Activated CD4-positive, alpha-beta T cell treated with anti-CD3 and anti-CD28 coated beads, Interleukin-2, amount 10 ng/mL, durations not matched to agents 7 days and 5 days (primary cell): ENCODE measurements at places on chromosomes 11 and 22.

DNA sequence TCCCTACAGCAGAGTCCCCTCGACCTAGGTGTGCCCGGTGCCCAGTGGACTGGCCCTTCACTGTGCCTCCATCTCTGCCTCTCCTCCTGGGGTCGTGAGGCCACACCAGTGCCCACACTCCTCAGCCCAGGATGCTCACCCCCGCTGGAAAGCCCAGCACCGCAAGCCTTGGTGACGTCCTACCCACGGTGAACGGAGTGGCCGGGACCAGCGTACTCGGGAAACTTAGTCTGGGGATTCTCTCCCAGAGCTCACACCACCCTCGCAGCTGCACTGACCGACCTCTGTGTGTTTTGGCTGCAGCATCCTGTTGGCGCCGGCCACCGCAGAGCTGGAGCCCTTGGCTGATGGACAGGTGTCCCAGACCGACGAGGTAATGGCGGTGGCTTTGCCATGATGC, 35.5 kb upstream of the KRTAP5-7 start:
- DNase-seq = no peak

DNA sequence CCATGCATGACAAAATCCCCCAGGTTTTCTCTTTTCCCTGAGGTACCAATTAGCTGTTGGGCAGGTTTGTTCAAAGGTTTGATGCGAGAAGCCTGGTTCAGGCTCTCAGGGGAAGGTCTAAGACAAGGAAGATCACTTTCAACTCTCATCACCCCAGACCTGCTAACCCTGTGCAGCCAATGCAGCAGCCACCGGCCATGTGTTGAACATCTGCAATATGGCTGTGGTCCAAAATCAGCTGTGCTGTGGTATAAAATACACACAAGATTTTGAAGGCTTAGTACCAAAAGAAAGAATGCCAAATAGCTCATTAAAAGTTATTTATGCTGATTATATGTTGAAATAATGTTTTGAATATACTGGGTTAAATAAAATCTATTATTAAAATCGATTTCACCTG, 58.5 kb downstream of the SMCO4 start:
- DNase-seq = no peak

DNA sequence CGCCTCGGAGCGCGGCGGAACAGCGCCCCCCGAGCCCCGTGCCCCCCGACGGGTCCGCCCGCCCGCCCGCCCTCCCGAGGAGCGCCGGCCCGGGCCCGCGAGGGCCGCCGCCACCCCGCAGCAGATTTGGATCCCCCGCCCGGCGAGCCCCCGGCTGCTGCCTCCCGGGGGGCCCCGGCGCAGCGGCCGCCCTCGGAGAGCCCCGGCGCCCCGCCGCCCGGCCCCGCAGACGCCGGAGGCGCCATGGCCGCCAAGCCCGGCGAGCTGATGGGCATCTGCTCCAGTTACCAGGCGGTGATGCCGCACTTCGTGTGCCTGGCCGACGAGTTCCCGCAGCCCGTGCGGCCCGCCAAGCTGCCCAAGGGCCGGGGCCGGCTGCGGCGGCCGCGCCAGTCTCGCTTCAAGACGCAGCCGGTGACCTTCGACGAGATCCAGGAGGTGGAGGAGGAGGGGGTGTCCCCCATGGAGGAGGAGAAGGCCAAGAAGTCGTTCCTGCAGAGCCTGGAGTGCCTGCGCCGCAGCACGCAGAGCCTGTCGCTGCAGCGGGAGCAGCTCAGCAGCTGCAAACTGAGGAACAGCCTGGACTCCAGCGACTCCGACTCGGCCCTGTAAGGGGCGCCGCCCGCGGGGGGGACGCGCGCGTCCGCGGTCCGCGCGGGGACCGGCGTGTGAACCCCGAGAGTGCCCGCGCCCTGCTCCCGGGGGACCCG, 380 bp downstream of the C11orf96 start:
- no peak for DNase-seq

- no peak for DNase-seq
These were observed 12.5 kb downstream of the NNMT start for GRCh38 chr11:114308689-114309089.

- no peak for DNase-seq
These were observed 2.1 kb downstream of the NECTIN1 start for GRCh38 chr11:119726585-119727522.

DNA sequence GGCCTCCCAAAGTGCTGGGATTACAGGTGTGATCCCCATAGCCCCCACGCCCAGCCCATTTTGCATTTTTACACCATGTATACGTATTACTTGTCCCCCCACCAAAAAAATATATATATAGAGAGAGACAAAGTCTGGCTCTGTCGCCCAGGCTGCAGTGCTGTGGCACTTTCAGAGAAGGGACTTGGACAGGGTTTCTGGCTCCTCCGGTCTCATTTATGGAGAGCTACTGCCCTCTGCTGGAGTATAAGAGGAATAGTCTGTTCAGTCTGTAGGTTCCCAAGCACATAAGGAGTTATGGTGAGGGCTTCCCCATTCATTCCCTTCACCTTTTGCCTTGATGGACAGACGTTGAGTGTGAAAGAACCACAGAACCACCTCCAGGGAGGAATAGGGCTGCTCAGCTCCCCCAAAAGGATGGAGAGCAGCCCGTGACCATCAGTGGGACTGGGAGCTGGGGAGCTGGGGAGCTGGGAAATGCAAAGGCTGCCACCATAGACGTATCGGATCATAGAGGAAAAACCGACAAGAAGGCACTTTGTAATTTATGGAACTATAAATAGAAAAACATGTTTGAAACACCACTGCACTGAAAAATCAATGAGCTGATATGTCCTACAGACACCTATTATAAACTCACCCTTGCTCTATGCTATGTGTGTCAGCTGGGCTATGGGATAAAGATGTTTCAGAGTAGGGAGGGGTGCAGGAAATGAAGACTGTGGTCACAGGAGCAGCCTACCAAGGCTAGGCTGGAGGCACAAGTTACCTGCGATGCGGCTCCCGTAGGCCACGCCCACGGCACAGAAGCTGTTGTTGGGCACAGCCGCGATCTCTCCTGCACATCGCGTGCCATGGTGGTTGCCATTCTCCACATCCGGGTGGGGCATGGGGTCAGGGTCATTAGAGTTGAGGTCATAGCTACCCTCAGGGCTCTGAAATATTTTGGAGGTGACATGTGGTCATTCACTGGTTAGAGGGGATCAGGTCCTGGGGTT, 5.2 kb downstream of the PCSK7 start:
- peak; percentile 62 for DNase-seq

DNA sequence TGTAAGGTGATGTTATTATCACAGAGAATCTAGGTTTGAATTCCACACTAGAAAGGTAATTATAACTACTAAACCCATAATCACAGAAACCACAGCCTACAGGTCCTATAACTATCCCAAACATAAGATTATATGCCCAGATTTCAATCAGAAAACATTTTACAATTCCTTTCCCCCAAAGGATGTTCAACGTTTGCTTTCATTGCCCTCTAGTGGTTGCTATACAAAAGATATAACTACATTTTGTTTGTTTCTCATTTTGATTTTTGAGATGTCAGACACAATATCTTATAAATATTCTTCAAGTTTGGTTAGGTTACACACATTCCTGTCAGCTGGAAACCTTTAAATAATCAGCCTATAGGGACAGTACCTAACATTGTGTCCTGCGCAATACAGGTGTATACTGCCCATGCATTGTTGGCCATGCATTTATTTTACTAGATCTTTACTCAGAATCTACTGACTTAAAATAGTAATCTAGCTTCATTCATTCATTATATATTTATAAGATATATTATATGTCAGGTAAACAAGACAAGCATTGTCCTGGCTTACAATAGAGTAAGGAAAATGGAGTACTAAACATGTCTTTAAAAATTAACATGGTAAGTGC, 530.5 kb upstream of the CCDC90B start:
- DNase-seq = no peak
